ENCODE measurements at places on chromosomes 13 and 19. TPM values are rescaled to one million over a fixed set of nuclear protein-coding genes. Genes with fewer than 3 reads are reported as not detected.
A peak's percentile ranks its signal among the peaks of the same experiment; 100 is the strongest.

GRCh38 chr19:55504252-55504603 is 16.0 kb downstream of the SSC5D start:
- no peak for DNase-seq

GRCh38 chr13:78198821-78199220 is 280.2 kb upstream of the EDNRB start:
- no peak for DNase-seq

DNA sequence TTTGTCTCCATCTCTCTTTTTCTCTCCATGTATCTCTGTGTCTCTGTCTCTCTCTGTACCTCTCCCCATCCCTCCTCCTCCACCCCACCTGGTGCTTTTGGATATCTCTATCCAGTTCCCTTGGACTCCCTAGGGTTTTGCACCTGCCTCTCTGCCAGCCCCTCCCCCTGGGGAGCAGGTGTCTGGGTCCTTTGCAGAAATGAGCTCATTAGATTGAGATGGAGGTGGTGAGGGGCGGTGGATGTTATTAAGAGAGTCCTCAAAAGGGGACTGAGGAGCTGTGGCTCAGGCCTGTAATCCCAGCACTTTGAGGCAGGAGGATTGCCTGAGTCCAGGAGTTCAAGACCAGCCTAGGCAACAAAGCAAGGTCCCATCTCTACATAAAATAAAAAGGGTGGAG is 2.1 kb downstream of the KCNN4 start:
- DNase-seq = no peak

Gene LILRB4
- total RNA-seq = not detected

DNA sequence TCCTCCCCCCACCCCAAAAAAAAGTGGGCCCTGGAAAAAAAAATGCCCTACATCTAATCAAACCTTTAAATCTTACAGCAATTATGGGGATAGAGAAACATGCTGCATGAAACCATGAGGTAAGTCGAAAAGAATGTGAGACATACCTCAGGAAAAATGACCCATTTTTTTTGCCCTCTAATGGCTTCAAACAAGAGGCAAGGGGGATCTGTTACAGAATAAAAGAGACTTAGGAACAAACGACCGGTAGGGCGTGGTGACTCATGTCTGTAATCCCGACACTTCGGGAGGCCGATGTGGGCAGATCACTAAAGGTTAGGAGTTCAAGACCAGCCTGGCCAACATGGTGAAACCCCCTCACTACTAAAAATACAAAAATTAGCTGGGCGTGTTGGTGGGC is 8.4 kb downstream of the RGL3 start:
- peak; percentile 63 for DNase-seq

Gene ZNF610
- total RNA-seq = not detected

GRCh38 chr19:28288572-28289264 is 924.2 kb downstream of the UQCRFS1 start:
- DNase-seq = no peak

Gene POU2F2
- 5.4 TPM for total RNA-seq

- no peak for DNase-seq
These were observed 21.5 kb downstream of the EPN1 start for GRCh38 chr19:55696301-55697068.

- no peak for DNase-seq
These were observed 3.5 kb downstream of the C19orf67 start for GRCh38 chr19:14081797-14082674.

DNA sequence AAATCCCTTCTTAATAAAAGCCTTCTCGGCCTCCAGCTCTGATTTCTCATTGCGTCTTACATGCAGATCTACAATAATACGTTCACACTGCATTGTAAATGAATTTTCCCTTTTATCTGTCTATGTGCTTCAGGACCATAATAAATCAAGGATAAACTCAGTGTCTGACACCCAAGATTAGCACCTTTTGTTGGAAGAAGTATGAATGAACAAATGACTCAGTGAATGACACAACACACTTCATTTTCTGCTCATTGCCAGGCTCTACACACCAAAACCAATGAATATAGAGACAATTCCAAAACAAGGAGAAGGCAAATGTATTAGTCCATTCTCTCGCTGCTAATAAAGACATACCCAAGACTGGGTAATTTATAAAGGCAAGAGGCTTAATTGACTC is 1224.4 kb downstream of the EFNB2 start:
- DNase-seq = no peak

DNA sequence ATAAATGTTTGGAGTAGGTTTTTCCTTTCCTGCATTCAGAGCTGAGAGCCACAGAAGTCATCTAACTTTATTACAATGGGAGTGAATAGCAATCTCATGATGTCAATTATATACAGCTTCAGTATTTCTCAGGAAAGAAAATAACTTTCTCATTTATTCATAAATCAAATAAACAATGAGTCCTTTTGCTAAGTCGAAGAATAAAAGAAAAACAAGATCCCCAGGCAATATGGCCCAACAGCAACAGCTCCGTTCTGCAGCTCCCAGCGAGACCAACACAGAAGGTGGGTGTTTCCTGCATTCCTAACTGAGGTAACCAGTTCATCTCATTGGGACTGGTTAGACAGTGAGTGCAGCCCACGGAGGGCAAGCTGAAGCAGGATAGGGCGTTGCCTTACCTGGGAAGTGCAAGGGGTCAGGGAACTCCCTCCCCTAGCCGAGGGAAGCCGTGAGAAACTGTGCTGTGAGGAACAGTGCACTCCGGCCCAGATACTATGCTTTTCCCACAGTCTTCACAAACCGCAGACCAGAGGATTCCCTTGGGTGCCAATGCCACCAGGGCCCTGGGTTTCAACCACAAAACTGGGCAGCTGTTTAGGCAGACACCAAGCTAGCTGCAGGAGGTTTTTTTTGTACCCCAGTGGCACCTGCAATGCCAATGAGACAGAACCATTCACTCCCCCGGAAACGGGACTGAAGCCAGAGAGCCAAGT is 128.2 kb downstream of the SLITRK1 start:
- no peak for DNase-seq

DNA sequence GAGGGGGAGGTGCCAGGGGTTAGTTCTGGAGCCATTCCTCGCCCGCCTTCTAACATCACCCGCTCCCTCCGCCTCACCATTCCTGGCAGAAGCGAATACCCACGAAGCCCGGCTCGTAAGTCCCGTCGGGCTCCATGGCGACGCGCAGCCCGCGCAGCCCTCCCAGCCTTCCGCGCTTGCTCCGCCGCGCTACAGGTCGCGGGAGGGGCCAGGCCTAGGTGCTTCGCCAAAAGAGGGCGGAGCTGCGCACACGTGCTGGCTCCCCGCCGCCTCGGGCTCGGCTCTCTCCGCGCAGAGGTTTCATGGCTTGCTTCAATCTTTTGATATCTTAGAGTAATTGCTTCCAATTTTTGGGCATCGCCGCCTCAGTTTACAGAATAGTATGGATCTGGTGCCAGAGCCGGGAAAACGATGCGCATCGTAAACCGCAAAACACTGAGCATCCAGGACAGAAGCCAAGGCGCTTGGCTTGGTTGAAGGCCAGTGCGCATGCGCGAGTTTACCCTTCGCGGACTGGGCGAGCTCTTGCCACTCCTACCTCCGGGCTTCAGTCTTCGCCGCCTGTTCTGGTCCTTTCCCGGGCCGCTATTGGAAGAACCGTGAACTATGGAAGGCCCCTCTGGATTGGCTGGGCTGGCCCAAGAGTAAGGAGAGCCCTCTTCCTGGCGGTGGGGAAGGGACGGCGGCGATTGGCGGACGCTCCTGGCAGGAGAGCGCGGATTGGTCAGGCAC is at the start of gene POLR2I:
Gene POLR2I (minus strand): TSS at position 155 of the 732 bp plus-strand sequence. CDS start 19 bp downstream, at position 136.
- peak; percentile 100 for DNase-seq

Gene ZNF534
- total RNA-seq = 0.33 TPM

Gene GFY
- not detected for total RNA-seq

Data from HT1080 (cell line).